ENCODE measurements at places on chromosomes 7 and 10. TPM values are rescaled to one million over a fixed set of nuclear protein-coding genes. Genes with fewer than 3 reads are reported as not detected.

HIP1 gene
- 46.2 TPM for total RNA-seq

TBX20 gene
- not detected for total RNA-seq

TET1 gene
- total RNA-seq = 67.3 TPM

AFAP1L2 gene
- total RNA-seq = 6.9 TPM

ZPBP gene
- not detected for total RNA-seq

POU6F2 gene
- total RNA-seq = 4.0 TPM

CPEB3 gene
- total RNA-seq = 2.2 TPM

FFAR4 gene
- total RNA-seq = 0.04 TPM

NPSR1 gene
- not detected for total RNA-seq

TWIST1 gene
- total RNA-seq = not detected

GPNMB gene
- total RNA-seq = 0.99 TPM

PKD2L1 gene
- not detected for total RNA-seq

EGFR gene
- total RNA-seq = 4.6 TPM

GPC2 gene
- 61.0 TPM for total RNA-seq

OR2A1 gene
- total RNA-seq = not detected

NYAP1 gene
- 1.2 TPM for total RNA-seq

SUN3 gene
- total RNA-seq = not detected

BTBD16 gene
- not detected for total RNA-seq

TRIM73 gene
- 4.4 TPM for total RNA-seq

SPDYE8 gene
- not detected for total RNA-seq

FAM131B gene
- total RNA-seq = 20.1 TPM

TAS2R40 gene
- total RNA-seq = not detected

MMP21 gene
- not detected for total RNA-seq

TMEM213 gene
- not detected for total RNA-seq

RBM33 gene
- total RNA-seq = 48.6 TPM

ERVW-1 gene
- not detected for total RNA-seq

CLEC5A gene
- not detected for total RNA-seq

PLXDC2 gene
- 30.1 TPM for total RNA-seq
